Activated CD4-positive, alpha-beta T cell treated with anti-CD3 and anti-CD28 coated beads, Interleukin-2, amount 10 ng/mL, durations not matched to agents 24 days and 14 days (primary cell): ENCODE measurements at places on chromosomes 2 and 18. TPM values are rescaled to one million over a fixed set of nuclear protein-coding genes. Genes with fewer than 3 reads are reported as not detected.

The PTPRN gene
- total RNA-seq: 0.07 TPM in 1 of 2 replicates, not detected in the other

The PTPRM gene
- 6.8 and 11.5 TPM in 2 replicates for total RNA-seq

The RNF125 gene
- 32.6 and 35.0 TPM in 2 replicates for total RNA-seq

The TMEM178A gene
- 0.14 TPM in 1 of 2 replicates, not detected in the other for total RNA-seq

The OTOS gene
- total RNA-seq: not detected in 2 replicates

DNA sequence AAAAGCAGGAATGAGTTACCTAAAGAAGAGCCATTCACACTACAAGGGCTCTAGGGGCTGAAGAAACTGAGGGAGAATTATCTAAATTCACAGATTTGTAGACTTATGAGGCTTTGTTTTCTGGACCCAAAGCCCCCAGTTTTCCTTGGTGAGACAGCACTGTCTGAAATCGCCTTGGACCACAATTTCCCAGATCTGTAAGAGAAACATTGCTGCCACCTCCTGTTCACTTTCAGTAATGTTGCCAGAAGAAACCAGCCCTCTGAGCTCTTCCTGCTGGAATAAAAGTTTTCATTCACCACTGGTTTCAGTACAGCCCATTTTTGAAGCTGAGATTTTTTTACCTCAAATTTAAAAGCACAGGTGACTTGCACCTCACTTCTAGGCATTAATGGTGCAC lies 169.2 kb downstream of the CDH20 start:
- H3K27me3 ChIP-seq: peaks cover 2% of the 10 kb centered on the region
- DNase-seq: peak; percentile 58
- H3K36me3 ChIP-seq: no peaks in the 10 kb centered on the region
- H3K4me3 ChIP-seq: no peak overlapping the region

GRCh38 chr2:236261452-236261851 lies 2.8 kb downstream of the ASB18 start:
- H3K4me3 ChIP-seq: no peak overlapping the region
- no peak overlapping the region for H3K27ac ChIP-seq
- no peak for DNase-seq
- H3K4me1 ChIP-seq: no peaks in the 10 kb centered on the region
- H3K27me3 ChIP-seq: no peaks in the 10 kb centered on the region

- peak; percentile 87 for DNase-seq
- peaks cover 74% of the 10 kb centered on the region for H3K36me3 ChIP-seq
- no peaks in the 10 kb centered on the region for H3K27me3 ChIP-seq
- no peak overlapping the region for H3K4me3 ChIP-seq
- no peak overlapping the region for H3K27ac ChIP-seq
- H3K4me1 ChIP-seq: peaks cover 53% of the 10 kb centered on the region
Measured at GRCh38 chr2:25309402-25309801, 32.3 kb downstream of the DNMT3A start.

- H3K4me3 ChIP-seq: no peak overlapping the region
- no peaks in the 10 kb centered on the region for H3K27me3 ChIP-seq
- no peak for DNase-seq
Measured at GRCh38 chr2:48845684-48846083, 90.2 kb upstream of the LHCGR start.

DNA sequence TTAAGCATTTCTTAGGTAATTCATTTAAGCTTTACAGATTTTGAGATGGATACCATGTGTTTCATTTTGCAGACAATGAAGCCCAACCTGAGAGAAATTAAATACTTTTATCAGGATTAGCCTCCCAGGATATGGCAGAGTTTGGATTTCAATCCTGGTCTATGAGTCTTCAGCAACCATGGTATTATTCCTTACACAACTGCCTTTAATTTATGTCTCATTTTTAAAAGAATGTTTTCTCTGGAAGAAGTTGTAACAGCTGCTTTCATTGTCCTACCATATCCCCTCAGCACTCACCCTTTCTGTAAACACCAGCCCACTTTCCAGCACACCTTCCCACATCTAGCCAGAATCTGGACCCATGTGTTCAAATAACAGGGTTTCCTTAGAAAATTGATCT lies 863.7 kb upstream of the VRK2 start:
- DNase-seq: no peak
- no peaks in the 10 kb centered on the region for H3K36me3 ChIP-seq
- H3K4me3 ChIP-seq: no peak overlapping the region
- H3K27ac ChIP-seq: no peak overlapping the region
- H3K4me1 ChIP-seq: no peaks in the 10 kb centered on the region

- no peak for DNase-seq
- H3K36me3 ChIP-seq: no peaks in the 10 kb centered on the region
- H3K4me1 ChIP-seq: no peaks in the 10 kb centered on the region
- H3K27me3 ChIP-seq: peaks cover 3% of the 10 kb centered on the region
Measured at GRCh38 chr18:70384181-70384790, 95.4 kb downstream of the SOCS6 start.

GRCh38 chr2:96144481-96145035 lies 682 bp downstream of the DUSP2 start:
- DNase-seq: peak; percentile 83
- H3K4me3 ChIP-seq: peak overlapping the region; percentile 98
- peaks cover 51% of the 10 kb centered on the region for H3K4me1 ChIP-seq
- no peaks in the 10 kb centered on the region for H3K27me3 ChIP-seq
- H3K36me3 ChIP-seq: peaks cover 38% of the 10 kb centered on the region

DNA sequence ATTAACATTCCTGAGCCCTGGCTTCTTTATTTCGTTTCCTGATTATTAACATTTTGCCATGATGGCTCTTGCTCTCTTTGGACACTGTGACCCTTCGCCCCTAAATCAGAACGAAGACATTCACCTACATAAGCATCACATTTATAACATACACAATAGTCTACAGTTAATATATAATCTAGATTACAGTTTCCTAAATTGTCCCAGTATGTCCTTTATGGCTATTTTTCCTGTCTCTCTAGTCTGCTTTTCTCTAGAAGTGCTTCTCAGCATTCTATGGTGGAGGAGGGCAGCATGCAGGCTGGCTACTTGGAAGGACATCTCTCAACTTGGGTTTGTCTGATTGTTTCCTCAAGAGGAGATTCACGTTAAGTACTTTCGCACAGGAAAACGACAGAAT lies 49.9 kb downstream of the FAM210A start:
- H3K27ac ChIP-seq: no peak overlapping the region
- no peaks in the 10 kb centered on the region for H3K27me3 ChIP-seq
- peaks cover 12% of the 10 kb centered on the region for H3K36me3 ChIP-seq

GRCh38 chr2:210559182-210559581 lies 2.8 kb downstream of the CPS1 start:
- H3K27me3 ChIP-seq: no peaks in the 10 kb centered on the region
- no peaks in the 10 kb centered on the region for H3K36me3 ChIP-seq
- no peak overlapping the region for H3K27ac ChIP-seq
- DNase-seq: no peak
- H3K4me1 ChIP-seq: no peaks in the 10 kb centered on the region
- no peak overlapping the region for H3K4me3 ChIP-seq

DNA sequence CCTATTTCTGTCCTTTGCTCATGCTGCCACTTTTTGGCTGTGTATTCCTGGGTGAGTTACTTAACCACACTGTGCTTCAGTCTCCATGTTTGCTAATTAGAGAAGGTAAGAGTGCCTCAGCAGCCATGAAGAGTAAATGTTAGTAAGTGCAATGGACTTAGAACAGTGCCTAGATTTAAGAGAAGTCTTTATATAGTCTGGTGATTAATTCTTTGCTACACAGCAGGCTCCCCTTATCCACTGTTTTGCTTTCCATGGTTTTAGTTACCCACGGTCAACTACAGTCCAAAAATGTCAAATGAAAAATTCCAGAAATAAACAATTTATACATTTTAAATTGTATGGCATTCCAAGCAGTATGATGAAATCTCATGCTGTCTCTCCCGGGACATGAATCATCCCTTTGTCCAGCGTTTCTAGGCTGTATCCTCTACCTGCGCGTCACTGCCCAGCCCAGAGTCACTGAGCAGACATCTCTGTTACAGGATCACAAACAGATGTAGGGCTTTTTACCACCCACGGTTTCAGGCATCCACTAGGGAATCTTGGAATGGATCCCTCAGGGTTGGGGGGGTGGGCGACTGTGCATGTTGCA lies 91.0 kb downstream of the CTIF start:
- no peaks in the 10 kb centered on the region for H3K4me1 ChIP-seq
- no peak for DNase-seq
- H3K36me3 ChIP-seq: no peaks in the 10 kb centered on the region
- H3K27me3 ChIP-seq: peaks cover 5% of the 10 kb centered on the region

GRCh38 chr2:106886916-106887758 lies 1.2 kb upstream of the ST6GAL2 start:
- peaks cover 30% of the 10 kb centered on the region for H3K27me3 ChIP-seq
- no peak overlapping the region for H3K4me3 ChIP-seq
- no peak overlapping the region for H3K27ac ChIP-seq
- H3K4me1 ChIP-seq: no peaks in the 10 kb centered on the region
- no peaks in the 10 kb centered on the region for H3K36me3 ChIP-seq
- DNase-seq: no peak
